ENCODE measurements at places on chromosomes 12 and 14.

GRCh38 chr14:38065106-38065762 is 142.5 kb upstream of the SSTR1 start:
- DNase-seq, result no peak

DNA sequence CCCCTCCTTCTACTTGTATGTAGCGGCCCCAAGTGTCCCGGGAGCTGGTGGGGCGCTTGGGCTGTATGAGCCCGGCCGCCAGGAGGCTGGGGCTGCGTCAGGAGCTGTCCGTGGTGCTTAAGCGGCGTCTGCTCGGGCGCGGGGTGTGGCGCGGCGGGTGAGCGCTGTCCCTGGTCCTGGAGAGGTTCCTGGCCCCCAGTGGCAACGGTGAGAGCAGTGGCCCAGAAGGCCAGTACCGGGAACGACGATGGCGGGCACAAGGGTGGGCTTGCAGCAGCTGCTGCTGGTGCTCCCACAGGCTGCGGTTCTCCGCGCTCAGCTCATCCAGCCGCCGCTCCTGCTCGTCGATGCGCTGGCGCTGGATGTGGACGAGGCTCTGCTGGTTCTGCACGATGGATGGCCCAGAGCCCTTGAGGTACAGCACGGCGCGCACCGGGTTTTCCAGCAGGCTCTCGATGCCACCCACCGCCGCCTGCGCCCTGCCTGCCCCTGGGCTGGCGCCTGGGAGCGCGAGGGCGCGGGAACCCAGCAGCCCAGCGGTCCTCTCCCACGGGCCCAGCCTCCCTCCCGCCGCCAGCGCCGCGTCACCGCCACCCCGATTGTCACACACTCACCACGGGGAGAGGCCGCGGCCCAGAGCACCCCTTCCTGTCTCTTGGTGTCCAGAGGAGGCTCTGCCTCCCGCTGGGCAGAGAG is 41.9 kb upstream of the FKBP4 start:
- peak; percentile 90 for DNase-seq

- DNase-seq, result no peak
Measured at GRCh38 chr12:12853435-12853834, 37.9 kb upstream of the GPRC5A start.

GRCh38 chr12:124279846-124280360 is 15.0 kb upstream of the RFLNA start:
- peak; percentile 64 for DNase-seq

DNA sequence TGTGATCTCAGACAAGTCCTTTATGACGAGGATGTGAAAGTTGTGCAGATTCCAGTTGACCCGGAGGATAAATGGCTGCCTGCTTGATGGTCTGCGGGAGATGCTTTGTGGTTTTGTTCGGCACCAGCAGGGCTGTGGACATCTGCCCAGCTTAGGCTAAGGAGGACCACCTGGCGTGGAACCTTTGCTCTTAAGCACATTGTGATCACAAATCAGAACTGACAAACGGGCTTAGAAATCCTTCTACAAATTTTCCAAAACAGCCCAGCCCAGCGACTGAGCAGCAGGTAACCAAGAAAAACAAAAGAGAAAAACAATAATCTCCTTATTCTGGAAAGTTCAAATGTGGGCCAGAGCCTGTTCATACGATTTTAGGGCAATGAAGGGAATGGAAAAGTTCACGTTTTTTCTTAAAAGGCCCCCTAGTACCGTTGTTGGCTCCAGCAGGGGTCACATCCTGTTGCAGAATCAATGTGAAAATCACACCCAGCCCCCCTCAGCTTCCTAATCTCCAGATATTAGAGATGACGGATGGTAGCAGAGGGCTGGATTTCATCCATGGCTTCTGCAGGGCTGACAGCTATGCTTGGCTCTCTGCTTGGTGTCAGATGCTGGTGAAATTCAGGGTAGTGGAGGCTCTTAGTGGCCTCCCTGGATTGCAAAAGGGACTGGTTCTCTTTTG is 81.1 kb upstream of the RFLNA start:
- no peak for DNase-seq

DNA sequence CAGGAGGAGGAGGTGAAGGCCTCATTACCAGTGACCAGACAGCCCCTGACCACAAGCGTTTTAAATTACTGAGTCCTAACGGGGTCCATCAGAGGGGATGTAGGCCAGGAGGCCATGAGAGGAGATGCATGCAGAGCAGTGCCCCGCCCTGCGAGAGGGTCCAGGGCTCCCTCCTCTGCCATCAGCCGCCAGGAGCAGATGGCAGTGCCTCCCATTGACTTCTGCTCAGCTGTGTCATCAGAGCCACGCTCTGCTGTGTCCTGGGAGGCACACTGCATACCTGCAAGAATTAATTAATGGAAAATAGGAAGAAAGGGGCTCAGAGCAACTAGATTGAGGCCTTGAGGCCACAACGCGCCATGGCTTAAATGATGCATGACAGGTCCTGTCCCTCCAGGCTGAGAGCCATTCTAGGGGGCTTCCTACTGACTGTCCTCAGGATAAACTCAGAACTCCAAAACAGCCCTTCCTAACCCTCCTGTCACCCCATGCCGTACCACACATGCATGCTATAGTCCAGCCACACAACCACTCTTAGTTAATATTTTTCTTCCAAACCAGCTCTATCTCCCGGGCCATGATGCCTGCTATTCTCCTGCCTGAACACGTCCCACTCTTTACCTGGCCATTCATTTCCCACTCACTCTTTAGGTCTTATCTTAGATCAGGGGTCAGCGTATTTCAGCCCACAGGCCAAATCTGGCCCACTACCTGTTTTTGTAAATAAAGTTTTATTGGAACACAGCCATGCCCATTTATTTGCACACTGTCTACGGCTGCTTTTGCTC is 235.8 kb downstream of the KSR2 start:
- DNase-seq, result no peak

DNA sequence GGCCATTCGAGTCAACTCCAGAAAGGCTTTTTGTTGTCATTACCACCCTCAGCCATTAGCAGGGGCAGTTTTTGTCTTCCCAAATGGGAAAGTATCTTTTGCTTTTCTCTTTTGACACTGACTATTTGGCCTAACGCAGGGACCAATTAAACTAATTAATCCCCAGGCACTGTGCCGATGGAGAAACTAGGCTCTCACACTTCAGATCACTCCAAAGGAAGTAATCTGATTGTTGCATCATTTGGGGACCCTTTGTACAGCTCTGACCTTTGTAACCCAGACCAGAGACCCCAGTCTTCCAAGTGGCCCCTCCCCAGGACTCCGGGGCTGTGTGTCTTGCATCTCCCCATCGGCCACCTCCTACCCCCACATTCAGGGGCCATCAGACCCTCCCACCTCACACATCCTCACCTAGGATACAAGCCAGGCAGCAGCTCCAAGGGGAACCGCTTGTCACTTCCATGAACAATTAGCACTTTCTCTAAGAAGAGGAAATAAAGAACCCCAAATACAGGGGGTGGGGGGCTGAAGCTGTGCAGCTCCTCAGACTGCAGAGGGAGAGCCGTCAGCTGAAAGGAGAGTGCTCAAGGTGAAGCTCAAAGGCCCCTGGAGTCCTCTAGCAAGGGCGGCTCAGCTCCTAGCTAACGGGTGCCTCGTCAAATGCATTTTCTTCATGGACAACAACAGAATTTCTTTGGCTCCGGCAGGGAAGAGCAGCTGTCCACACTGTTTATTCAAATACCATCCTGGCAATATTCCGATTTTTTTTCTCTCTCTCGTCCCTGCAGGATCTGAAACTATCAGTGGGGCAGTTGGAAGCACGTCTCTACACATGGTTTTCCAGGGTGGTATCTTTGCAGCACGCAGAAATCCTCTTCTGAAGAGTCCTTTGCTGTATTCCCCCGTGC is 64.3 kb upstream of the DIO3 start:
- DNase-seq, result no peak

- DNase-seq, result no peak
Measured at GRCh38 chr12:43102546-43103264, 449.3 kb downstream of the ADAMTS20 start.

Data from AG20443 (cell line).